ENCODE measurements at places on chromosomes 7 and 10.

DNA sequence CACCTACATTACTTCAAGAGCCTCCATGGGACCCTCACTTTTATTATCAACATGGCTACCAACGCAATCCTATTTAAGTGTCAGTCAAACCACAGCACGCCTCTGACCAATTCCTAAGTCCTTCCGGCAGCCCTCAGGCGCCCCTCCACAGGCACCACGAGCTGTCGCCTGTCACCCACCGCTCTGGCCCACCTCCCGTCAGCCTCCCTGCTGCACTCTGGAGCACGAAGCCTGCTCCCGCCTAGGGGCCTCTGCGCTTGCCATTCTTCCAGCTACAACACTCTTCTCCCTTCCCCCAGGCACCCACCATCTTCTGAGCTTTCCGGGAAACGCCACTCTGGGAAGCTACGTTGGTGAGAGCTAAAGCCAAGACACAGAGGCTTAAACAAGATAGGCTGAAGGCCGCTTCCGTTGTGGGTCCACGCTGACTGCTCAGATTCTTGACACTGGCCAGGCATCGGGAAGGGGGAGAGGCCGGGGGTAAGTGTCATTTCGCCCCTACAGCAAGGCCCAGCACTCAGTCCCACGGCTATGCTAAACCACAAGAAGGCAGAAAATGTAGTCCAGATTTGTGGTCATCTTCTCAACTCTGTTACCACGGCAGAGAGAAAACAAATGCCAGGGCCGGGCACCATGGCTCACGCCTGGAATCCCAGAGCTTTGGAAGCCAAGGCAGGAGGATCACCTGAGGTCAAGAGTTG is 56.7 kb downstream of the GNA12 start:
- no peak for DNase-seq

GRCh38 chr7:148114804-148115203 is 475.8 kb upstream of the C7orf33 start:
- no peak for DNase-seq

GRCh38 chr7:143735962-143736361 is 21.5 kb downstream of the CTAGE6 start:
- DNase-seq: no peak

GRCh38 chr7:19009241-19009935 is 108.0 kb downstream of the TWIST1 start:
- no peak for DNase-seq

- DNase-seq: no peak
Measured at GRCh38 chr7:98474558-98474957, 73.7 kb upstream of the BAIAP2L1 start.

DNA sequence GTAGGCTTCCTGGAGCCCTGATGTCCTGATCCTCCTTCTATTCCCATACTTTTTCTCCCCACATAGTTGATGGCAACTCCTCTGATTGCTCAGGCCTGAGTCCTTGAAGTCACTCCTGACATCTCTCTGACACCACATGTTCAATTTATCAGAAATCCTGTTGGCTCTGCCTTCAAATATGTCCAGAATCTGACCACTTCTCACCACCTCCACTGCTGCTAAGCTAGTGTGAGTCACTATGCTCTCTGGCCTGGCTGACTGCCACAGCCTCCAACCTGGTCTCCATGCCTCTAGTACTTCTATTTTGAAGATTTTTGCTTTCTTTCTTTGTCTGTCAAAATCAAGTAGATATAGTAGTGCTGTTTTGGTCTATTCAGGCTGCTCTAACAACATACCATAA is 53.0 kb downstream of the TMEM229A start:
- no peak for DNase-seq

DNA sequence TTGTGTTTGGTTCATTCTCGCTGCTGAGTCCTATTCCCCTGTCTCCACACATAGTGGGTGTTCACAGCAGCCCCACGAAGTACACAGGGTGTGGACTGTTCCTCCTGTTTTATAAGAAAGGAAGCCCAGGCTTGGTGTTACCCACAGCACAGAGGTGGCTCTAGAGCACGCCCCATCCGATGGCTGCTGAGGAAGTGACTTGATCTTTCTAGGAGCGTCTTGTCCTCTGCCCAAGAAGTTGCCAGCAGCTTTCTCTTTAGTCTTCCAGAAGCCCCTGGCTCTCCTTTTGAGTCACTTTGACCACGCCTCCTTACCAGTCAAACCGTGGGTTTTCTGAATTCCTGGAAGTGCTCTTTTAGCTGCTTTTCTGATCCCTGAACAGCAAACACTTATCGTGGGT is 94.0 kb downstream of the GRK5 start:
- no peak for DNase-seq

DNA sequence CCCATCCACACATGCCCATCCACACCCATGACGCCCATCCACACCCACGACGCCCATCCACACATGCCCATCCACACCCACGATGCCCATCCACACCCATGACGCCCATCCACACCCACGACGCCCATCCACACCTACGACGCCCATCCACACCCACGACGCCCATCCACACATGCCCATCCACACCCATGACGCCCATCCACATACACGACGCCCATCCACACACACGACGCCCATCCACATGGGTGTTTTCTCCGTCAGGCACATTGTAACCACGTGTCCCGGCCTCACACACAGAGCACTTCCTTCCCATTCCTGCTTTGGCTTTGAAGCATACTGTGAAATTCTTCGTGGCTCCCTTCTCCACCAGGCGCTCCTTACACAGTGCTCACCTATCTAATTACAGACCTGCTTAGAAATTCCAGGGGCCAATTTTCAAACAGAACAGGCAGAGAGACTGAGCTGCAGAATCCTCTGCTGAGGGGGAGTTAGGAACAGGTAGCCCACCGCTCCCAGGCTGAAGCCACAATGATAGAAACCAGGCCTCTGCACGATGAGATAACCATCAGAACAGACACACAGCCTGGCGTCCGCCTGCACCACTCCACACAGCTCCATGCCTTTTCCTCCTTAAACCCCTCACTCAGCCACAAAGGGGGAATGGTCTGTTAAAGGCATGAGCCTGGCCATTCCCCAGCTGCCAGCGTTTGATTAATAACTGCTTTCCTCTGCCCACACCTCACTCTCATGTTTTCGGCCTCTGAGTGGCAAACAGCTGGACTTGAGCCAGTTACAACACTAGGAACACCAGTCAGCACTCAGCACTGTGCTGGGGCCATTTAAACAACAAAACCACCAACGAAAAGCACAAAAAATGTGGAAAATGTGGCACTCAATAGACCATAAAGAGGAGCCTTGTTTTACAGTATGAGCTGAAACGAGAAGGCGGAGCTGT is 501.6 kb downstream of the PTPRN2 start:
- no peak for DNase-seq

GRCh38 chr7:143015084-143015483 is 11.8 kb downstream of the OR9A2 start:
- DNase-seq: no peak

DNA sequence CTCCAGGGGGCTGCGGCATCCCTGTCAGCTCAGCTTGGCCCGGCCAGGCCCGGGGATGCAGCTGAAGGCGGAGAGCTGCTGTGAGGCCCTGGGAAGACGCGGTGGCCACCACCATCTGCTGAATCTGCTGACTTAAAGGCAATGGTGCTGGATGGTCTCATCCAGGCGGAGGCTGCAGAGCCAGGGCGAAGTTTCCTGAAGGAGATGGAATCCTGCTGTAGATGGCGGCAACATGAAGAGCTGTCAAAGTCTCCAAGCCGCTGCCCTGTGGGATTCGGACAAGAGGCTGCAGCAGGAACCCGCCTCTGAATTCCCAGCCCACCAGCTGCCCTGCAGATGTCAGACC is 200.1 kb downstream of the PTPRN2 start:
- no peak for DNase-seq

GRCh38 chr10:13439313-13440184 is 89.3 kb downstream of the BEND7 start:
- DNase-seq: no peak

GRCh38 chr10:97673736-97674525 is 13.1 kb downstream of the AVPI1 start:
- no peak for DNase-seq

DNA sequence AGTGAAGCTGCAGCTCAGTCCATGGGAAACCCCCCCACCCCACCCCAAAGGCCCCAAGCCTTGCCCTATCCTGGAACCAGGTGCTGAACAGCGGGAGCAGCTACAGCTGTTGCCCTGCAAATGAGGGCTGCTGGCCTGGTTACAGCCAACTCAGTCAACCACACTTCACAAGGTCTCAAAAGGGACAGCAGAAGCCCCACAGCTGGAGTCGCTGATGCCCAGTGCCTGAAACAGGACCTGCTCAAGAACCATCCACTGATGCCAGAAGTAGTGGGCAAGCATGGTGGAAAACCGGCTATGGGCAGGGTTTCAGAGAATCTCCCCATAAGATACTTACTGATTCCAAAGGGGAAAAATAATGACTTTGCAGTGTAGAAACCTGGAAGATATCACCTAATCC is 110.3 kb downstream of the SLC37A3 start:
- DNase-seq: no peak

GRCh38 chr10:25842146-25842545 is 91.9 kb upstream of the MYO3A start:
- no peak for DNase-seq

GRCh38 chr10:63343476-63343875 is 122.3 kb downstream of the JMJD1C start:
- no peak for DNase-seq

DNA sequence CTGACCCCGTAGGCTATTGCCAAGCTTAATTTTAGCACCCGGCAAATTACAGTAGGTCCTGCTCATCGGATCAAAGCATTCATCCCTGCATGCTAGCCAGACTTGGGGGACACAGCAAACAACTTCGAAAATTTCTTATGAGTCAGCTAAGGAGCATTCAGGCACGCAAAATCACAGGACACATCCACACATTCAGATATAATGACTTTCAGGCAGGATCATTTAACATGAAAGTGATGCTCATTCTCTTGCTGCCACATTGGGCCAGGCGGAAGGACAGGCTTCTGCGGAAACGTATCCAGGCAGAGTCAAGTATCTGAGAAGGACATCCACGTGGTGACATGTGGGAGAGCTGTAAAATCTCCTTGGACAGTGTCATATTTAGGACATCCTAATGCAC is 474.0 kb upstream of the NRP1 start:
- no peak for DNase-seq

DNA sequence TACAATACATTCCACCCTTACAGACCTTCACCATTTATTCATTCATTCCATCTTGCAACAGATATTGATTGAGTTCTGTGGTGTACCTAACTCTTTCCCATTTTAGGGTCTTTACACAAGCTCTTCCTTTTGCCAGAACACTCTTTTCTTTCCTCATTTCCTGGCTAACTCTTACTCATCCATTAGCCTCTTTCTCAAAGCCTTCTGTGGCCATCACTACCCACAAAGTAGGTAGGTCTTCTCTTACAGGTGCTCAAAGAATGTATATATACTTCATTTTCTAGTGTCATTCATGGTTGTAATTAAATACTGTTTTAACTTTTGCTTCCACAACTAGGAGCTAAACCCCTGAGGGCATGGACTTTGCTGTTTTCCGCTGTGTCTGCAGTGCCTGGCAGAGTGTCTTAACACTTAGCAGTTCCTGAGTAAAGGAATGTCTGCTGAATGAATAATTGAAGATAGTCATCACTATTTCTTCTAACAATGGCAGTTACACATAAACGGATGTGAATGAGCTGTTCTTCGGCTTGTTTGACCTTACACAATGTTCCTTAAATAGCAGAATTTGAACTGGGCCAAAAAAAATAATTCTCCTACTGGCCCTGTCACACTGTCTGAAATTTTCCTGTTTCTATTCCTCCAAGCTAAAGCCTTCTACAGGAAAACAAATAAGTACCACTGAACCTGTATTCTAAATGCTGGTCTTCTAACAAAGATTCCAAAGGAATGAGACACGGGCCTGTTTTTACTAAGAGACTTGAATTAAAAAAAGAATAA is 15.1 kb downstream of the BCAP29 start:
- DNase-seq: no peak

- DNase-seq: no peak
Measured at GRCh38 chr7:140230516-140230860, 53.7 kb upstream of the KDM7A start.

Data from 8988T (cell line).